ENCODE measurements at places on chromosomes 6 and 20.

DNA sequence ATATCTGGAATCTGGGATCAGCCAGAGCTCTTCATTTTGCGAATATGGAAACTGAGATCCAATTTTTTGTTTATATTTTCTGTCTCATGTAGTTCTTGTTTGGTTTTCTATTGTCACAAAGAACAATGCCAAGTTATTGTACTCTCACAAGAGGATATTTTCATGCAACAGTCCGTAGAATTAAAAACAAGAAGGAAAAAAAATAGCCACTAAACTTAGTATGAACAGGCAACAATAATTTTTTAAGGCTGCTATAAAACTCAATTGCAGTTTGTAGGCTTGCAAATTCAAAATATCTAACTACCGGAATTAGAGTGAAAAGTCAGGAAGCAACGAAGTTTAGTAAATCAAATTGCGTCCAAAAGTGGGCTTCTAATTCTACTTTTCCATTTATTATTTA lies 1.2 kb downstream of the POPDC3 start:
- DNase-seq: no peak

GRCh38 chr6:20630617-20631548 lies 96.6 kb downstream of the CDKAL1 start:
- no peak for DNase-seq

- no peak for DNase-seq
Observed at GRCh38 chr6:170198298-170198697, 92.6 kb downstream of the DLL1 start.

DNA sequence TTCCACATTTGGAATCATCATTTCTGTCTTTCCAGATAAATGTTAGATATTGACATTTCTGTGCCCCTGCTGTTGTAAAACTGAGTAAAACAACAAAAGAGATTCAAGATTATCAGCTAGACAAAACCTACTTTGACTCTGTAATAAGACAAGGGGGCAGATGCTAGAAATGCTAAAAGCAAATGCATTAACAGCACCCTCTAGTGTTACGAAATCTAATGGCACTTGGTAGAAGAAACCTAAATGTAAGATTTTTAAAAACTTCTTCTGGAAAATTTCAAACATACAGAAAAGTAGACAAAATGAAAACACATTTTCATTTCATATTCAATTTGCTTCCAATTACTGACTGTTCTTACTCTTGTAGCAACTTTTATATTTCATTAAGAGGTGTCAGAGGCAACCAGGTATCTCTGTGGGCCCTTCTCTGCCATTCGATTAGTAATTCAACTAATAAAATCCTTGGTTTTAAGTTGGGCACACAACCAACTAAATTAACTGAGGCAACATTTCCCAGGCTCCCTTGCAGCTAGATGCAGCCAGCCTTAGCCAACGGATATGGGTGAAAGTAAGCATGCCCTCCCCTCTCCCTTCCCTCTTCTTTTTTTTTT lies 45.0 kb downstream of the SLC23A2 start:
- no peak for DNase-seq

DNA sequence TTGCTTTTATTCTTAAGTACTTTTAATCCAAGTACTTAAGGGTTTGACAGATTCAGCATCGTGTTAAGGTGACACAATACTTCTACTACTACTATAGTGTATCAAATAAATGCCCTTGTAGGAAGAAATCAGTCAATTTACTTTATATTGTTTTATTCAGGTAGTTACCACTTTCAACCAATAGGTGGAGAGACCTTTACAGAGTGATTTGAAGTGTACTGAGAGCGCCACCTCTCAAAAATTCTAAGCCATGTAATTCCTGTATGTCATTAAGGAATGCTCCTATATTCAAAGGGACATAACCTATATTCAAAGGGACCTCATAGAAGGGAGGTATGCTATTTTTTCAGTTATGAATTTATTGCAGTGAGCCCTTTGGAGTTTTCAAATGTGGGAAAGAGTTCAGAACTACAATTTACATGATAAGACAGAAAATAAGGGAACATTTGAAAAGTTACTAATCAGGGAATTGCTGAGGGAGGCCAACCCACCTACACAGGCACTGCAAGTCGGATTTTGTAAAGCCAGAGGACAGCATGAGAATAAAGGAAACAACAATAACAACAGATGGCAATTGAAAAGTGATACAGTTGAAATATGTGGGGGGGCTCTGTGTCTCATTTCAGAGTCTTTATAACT lies 955.6 kb downstream of the TBC1D32 start:
- DNase-seq: no peak

- DNase-seq: no peak
Observed at GRCh38 chr20:2799688-2800520, 523 bp downstream of the CPXM1 start.

DNA sequence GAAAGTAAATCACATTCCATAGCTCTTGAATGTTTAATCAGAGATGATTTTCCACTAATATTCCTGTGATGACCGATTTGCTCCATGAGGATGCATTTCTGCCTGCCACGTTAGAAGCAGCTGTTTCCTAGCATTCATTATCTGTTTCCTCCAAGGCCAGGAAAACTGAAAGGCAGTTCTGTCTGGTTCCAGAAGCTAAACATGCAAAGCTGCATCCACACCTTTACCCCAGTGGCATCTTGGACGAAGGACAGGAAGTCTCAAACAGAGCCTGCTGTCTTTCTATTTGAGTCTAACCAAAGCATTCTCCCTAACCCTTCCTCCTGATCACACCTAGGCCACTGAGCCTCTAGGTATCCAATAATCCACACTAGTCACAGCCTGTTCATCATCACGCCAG lies 27.6 kb downstream of the CNKSR3 start:
- no peak for DNase-seq

DNA sequence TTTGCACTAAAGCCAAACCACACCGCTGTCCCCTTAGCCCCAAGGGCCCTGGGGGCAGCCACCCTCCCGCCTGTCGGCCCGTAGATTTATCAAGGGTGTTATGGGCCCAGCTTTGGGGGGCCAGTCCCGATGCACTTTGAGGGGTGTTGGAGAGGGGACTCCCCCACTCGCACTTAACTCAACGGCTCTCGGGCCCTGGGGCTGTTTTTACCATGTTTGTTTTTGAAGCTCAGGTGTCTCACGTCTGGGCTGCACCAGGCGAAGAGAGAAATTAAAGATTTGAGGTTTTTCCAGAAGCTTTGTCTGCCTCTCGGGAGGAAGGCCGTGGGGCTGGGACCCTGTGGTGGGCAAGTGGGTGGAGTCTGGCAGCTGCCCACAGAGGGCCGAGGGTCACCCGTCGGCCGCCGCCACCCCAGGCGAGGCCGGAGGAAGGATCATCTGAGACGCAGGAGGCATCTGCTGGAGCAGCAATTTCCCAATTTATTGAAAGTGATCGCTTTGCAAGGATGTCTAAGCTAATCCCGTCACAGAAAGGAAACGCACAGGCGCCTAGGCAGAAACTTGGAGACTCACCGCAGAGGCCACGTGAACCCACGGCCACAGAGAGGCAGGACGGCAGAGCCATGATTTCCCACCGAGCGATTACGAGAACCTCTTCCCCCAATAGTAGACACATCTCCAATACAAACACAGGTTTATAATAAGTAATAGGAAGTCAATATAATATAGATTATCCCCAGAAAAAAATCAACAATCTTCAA lies 3.8 kb downstream of the SLC2A4RG start:
- DNase-seq: peak; percentile 57

GRCh38 chr6:6655805-6656251 lies 67.3 kb downstream of the LY86 start:
- no peak for DNase-seq

DNA sequence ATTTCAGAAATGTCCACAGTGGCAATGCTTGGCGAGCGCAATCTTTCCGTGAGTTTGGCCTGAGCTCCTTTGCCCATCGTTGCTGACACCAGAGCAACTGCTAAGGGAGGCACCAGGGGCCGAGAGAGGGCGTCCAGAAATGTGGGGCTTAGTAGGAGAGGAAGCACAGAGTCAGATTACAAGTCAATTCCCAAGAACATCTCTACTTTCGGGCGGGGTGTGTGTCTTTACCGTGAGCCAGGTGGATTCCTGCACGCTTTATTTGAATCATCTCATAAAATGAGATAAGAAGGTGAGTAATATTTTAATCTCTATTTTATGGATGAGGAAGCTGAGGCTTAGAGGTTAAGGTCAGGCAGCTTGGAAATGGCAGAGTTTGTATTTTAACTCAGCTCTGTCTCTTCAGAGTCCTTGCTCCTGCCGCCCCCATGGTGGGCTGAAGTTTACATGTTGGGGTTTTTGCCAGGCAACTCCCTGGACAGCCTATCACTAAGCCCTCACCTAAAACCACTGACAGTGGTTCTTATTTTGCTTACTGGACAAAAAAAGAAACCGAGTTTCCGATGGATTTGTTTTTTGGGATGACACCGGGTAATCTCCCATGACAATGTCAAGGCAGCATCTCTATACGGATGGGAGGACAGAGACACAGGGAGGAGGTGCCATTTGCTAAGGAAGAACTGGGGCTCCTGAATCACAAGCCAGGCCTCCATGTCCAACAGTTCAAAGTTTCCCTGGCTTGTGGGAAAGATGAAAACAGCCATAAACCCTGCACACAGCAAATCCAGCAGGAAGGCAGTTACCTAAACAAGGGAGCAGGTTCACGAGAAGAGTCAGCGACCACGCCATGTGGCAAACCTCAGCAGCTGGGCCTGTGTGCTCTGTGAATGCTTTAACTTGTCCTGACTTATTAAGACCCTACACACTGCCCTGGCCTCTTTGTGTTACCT lies 112.6 kb upstream of the SLC24A3 start:
- no peak for DNase-seq

GRCh38 chr6:18978337-18979128 lies 591.4 kb downstream of the RNF144B start:
- no peak for DNase-seq

DNA sequence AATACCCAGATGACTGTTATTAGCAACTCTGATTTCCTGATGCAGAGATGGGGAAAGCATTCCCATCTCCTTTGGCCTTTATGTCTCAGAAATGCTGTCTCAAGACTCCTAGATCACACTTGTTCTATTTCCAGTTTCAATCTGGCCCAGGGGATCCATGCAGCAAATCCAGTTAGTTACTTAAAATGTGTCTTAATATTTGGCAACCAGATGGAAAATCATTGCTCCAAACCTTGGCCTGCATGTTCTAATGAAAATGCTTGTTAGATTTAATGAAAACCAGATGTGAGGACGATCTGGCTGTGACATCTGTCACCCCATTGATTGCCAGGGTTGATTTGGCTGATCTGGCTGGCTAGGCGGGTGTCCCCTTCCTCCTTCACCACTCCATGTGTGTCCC lies 125.2 kb downstream of the TSHZ2 start:
- DNase-seq: no peak

DNA sequence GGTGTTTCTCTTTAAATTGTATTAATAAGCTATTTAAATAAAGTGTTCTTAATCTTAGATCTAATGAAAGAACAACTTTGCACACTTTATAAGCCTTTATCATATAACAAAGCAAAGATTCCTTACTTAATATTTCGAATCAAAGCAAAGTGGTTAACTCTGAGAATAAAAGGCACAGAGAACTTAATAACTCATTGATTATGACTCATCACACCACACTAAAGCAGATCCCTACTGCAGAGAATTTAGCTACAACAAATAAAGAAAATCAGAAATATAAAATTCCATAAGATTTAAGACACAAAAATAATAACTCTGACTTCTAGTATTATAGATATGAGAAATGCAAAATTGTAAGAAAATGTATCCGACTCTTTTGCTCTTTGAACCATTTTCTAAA lies 135.6 kb upstream of the RUNX2 start:
- DNase-seq: no peak

- DNase-seq: no peak
Observed at GRCh38 chr20:44780226-44780625, 30.1 kb downstream of the RIMS4 start.

- DNase-seq: no peak
Observed at GRCh38 chr6:6652932-6653331, 64.4 kb downstream of the LY86 start.

DNA sequence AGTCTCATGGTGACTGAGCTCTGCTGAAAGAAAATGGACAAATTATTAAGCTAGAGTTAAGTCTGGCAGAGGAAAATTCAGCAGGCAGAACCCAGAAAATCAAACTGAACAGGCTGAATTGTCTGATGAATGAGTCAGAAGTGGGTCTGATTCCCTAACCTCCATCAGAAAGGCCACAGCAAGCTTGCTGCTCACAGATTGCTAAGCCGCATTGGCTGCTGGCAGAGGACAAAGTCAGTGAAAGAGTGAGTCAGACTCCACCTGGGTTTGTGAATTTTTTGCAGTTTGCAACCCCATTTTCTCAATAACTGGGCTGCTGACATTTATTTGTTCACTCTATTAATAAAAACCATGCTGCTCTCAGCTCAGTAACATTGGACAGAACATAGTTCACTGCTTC lies 191.3 kb downstream of the EPM2A start:
- DNase-seq: no peak

- DNase-seq: no peak
Observed at GRCh38 chr20:5061213-5061612, 58.5 kb downstream of the PCNA start.

GRCh38 chr6:5078121-5078669 lies 6.9 kb upstream of the PPP1R3G start:
- DNase-seq: no peak

DNA sequence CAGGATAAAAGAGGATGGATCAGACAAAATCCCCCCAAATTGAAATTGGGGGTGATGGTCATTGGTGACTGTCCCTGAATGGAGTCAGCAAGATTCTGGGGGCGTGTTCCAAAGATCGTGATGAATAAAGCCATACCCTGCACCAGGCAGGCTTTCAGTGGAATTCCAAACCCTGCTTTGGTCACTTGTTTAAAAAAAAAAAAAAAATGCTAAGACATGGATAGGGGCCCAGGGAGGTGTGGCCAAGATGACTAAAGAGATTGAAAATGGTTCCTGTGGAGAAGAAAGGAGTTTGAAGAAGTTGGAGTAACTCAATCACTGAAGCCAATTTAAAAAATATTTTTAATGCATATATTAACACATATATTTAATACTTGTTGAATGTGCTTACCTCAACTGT lies 161.4 kb upstream of the KCNG1 start:
- no peak for DNase-seq

- DNase-seq: no peak
Observed at GRCh38 chr6:159833556-159833955, 33.5 kb downstream of the PNLDC1 start.

DNA sequence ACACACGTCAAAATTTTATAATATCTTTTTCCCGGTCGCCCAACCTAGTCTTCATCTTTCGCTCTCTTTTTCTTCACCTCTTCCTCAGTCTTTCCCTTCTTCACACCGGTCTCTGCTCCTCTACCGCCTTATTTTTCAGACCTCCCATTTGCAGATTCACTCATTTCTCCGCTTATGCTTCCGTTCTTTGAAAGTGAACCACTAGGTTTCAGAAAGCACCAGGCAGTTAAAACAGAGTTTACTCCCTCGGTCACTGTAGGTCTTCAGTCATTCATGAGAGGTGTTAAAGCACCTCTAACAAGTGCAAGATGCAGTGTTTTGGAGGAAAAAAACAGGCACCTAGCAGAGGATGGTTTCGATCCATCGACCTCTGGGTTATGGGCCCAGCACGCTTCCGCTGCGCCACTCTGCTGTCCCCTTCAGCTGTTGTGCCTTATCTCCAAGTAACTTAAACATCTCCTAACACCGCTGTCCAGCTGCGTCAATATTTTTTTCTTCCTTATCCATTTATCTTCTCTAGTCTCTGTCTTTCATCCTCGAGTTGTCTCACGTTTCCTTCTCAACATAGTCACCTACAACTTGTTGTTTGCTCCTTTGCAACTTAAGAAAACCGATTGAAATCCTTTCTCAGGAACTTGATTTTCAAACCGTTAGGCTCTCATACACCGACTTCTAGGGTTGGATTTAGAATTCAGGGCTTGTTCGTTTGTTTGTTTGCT lies 119.7 kb upstream of the ZNF184 start:
- no peak for DNase-seq

- no peak for DNase-seq
Observed at GRCh38 chr20:9566977-9567376, 52.6 kb downstream of the LAMP5 start.

All from upper lobe of right lung (tissue), 1 donor.